ENCODE measurements at places on chromosomes 7 and 10.

GRCh38 chr7:116511552-116512519 lies 12.3 kb downstream of the CAV2 start:
- DNase-seq, result no peak

GRCh38 chr7:90227259-90227658 lies 15.7 kb downstream of the STEAP2 start:
- no peak for DNase-seq

DNA sequence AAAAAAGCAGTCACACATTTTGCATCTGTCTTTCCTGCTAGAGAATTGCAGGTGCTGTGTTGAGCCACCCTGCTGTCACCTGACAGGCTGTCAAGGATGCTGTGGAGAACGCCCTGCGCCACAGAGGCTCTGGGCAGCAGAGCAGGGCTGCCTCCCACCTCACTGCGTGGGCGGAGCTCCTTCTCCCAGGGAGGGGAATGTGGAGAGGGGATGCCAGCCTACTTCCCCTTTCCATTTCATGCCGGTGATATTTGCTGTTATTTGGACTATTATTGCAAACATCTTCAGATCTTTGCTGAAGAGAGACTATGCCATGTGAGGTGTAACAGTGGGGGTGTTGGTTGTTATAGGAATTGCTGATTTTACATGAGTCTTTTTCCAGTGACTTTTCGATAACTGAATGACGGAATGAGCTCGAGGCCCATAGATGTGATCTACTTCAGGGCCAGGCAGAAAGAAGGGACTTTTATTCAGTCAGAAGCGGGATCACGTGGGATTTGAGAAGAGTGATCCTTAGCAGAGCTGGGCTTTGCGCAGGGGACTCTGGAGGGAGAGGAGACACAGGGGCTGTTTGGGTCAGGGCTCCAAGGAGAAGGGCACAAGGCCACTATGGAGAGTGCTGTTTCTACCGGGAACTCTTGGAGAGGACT lies 13.6 kb upstream of the PRKAG2 start:
- DNase-seq, result no peak

GRCh38 chr7:131720703-131721102 lies 164.3 kb upstream of the PODXL start:
- DNase-seq, result no peak

DNA sequence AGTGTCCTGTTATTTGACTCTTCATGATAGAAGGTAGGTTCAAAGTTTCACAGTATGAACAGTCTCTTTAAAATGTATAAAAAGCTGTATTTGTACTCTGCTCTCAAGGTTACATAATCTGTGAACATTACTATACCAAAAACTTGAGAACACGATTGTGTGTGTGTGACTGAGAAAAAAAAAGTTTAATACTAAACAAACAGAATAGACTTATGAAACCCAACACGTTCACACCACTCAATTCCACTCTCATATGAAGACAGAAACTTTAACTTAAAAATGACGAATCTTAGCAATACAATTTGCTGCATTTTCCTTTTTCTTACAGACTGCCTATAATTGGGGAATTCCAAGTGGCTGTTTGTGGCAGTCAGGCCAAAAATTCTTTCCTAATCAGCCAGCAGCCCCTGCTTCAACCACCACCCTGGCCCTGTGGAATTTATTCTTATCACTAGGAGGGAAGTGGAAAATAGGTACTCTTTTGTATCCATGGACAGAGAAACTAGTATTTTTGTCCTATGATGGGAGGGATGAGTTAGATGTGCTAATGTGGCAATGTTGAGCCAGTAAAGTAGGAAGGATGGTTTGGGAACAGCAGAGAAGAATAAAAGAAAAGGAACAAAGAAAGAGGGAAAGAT lies 42.8 kb downstream of the MINDY3 start:
- DNase-seq, result no peak

DNA sequence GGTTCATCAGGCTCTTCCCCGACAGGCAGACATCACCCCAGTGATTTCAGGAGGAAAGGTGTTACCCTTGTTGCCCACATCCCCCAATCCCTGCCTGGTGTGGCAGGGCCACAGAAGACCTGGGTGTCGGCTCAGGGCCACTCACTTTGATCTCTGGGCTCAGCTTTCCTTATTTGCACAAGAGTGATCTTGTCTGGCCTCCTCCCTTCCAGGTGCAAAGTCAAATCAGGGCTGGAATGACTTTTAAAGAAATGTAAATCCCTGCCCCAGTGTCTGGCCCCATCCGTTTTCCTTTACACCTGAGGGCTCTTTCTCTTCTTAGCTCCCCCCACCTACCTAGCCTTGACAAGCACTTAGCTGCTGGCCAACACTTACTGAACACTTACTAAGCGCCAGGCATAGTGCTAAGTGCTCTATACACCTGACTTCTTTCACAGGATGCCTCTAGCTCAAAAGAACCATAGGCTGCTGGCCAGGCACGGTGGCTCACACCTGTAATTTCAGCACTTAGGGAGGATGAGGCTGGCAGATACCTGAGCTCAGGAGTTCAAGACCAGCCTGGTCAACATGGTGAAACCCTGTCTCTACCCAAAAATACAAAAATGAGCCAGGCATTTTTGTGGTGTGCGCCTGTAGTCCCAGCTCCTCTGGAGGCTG lies 979 bp upstream of the NODAL start:
- DNase-seq, result no peak
